Stimulated activated CD8-positive, alpha-beta memory T cell treated with anti-CD3 and anti-CD28 coated beads, Interleukin-15, amount 100 ng/mL, for 24 hours (primary cell): ENCODE measurements at places on chromosomes 7 and 10.

DNA sequence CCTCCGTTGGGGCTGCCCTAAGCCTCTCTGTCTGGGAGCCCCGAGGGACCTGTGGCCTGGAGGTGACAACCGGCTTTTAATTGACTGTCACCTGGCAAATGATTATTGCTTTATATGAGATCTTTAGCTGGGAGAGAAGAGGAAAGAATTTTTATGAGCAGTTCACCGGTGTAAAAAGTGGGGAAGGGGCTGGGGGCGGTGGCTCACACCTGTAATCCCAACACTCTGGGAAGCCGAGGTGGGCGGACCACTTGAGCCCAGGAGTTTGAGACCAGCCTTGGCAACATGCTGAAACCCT is 2.6 kb upstream of the COX19 start:
- DNase-seq: no peak

DNA sequence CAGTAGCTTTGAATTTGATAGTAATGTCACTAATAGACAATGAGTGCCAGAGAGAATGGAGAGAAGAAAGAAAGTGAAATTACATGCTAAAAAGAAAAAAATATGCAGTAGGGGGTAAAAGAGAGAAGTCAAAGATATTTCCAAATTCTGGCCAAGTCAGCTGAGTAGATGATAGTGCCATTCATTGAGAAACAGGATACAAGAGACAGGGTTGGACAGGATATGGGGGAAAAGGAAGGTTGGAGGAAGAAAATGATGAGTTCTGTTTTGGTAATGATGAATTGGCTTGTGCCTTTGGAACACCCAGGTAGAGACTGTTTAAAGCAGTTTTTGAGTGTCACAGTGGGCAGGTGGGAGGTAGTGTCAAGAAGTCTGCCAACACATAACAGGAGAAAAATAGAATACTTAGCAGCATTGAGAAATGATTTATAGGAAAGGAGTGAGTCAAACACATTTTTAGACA is 78.3 kb downstream of the LRRC17 start:
- DNase-seq: no peak

GRCh38 chr10:12491491-12491890 is 142.1 kb downstream of the CAMK1D start:
- no peak for DNase-seq

GRCh38 chr10:652233-652632 is 37.2 kb downstream of the DIP2C start:
- no peak for DNase-seq

GRCh38 chr10:36021096-36021495 is 379.0 kb upstream of the FZD8 start:
- DNase-seq: no peak

DNA sequence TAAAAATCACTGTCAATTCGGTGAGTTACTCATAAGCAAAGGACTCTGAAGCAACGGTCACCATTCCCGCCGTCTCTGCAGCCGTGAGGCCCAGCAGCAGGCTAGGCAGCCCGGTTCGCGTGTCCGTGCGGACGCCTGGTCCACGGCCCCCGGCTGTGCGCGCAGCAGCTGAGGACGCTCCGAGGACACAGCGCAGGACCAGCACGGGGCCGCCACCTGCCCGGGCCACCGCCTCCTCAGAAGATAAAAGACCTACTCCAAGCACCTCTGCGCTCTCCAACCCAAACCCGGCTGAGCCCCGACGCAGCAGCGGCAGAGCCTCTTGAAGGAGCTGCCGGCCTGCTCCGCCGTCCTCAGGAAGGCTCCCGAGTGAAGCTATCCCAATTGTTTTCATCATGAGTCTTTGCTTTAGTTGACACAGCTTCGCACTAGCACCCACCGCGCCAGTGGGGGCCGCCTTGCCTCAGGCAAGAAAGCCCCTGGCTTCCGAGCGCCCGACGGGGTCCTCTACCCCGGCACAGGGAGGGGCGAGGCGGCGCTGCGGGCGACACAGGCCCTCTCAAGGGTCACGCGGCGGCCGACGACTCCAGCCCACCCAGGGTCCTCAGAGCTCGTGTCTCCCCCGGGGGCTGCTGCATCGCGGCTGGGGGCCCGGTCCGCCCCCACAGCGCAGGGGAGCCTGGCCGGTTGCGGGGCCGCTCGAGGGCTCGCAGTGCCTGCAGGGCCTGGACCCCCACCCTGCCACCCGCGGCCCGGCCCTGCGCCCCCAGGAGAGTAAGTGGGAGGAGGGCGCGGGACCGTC is 16.9 kb upstream of the GPR146 start:
- no peak for DNase-seq

GRCh38 chr10:43754569-43755260 is 106.0 kb upstream of the ZNF32 start:
- no peak for DNase-seq

DNA sequence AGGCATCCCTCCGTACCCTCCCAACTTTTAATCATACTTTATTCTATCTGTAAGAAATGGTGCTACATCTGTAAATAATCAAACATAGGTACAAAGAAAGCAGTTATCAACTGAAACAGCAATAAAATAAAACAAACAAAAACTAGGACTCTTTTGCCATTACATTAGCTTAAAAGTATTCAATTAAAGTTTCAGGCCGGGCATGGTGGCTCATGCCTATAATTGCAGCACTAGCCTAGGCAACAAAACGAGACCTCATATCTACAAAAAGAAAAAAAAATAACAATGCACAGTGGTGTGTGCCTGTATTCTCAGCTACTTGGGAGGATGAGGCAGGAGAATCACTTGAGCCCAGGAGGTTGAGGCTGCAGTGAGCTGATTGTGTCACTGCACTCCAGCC is 161.9 kb downstream of the SGMS1 start:
- no peak for DNase-seq

DNA sequence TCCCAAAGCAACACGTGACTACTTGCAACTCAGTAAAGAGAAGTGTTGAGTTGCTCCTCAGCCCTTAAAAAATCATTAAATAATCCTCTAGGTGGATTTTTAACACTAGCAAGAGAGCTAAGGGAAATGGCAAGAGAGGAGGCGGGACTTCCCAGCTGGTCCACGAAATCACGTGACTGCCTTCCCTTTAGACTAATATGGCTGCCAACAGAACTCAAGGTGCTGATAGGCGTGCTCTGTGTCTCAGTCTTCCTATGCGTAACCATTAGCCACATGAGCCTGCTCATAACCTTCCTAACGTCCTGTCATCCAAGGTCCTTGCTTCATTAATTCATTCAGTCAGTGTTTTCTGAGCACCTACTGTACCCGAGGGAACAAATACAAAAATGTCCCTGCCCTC is 66.0 kb downstream of the RSU1 start:
- no peak for DNase-seq

DNA sequence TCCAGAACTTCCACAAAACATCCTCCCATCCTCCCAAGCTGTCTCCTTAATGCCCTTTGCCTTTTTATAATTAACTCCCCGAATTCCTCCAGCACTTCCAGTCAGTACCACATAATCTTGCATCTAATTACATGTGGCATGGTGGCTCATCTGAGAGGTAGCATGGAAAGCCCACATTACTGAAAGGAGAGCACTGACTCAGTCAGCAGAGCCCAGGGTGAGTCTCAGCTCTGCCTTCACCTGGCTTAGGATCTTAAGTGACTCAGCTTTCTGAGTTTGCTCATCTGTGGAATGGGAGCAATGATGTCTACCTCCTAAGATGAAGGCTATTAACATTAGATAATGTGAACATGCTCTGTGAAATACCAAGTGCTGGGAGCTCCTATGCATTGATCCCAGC is 433.9 kb downstream of the SORCS3 start:
- DNase-seq: no peak

GRCh38 chr7:9657257-9657656 is 1223.8 kb downstream of the NXPH1 start:
- no peak for DNase-seq

- no peak for DNase-seq
These were observed 44.6 kb upstream of the DLG5 start for GRCh38 chr10:77970869-77971803.

GRCh38 chr7:1044189-1045068 is at the start of gene GPR146:
GPR146 (plus strand) TSS chr7:1044546; CDS start chr7:1057516, 12,970 bp downstream.
- peak; percentile 93 for DNase-seq

DNA sequence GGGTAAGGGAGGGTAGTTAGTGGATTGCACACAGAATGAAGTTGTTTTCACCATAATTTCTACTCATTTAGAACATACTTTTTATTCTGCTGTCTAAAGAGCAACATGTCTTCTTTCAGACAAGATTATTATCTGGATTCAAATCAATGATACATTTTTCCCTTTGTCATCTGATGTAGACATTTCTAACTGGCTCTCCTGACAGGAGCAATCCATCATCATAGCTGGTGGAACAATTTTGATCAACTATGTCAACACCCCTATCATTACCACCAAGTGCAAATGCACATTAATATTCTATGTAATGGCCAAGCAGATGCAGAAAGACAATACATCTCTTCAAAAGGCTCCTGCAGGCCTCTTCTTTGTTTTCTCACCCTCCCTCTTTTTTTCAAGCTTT is 672.9 kb upstream of the LRRTM3 start:
- DNase-seq: no peak

- no peak for DNase-seq
These were observed 752 bp downstream of the THSD7A start for GRCh38 chr7:11831156-11831735.

GRCh38 chr10:122301055-122301810 is 30.1 kb downstream of the BTBD16 start:
- DNase-seq: no peak
